ENCODE measurements at places on chromosomes 3 and 15.

DNA sequence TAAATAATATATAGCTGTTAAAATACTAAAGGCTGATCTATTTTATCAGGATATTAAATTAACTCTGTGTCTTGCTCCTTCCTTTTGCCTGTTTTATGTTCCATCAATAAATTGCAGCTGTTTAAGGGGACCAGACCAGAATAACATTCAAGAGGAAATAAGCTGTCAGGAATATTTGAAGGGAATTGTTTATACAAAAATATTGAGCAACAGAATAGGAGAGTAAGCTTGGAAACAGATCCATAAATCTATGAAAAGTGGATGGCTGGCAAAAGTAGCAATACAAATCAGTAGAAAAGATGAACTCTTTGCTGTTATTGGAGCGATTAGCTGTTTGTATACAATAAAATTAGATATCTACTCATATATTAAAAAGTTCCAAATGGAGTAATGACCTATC lies 36.2 kb upstream of the PLSCR2 start:
- no peak for DNase-seq

GRCh38 chr3:154121701-154122551 lies 736 bp downstream of the ARHGEF26 start:
- no peak for DNase-seq

GRCh38 chr3:129358177-129358771 lies 70.2 kb downstream of the EFCAB12 start:
- DNase-seq = no peak

- DNase-seq = peak; percentile 91
Observed at GRCh38 chr15:82122746-82123400, 77.1 kb upstream of the MEX3B start.

DNA sequence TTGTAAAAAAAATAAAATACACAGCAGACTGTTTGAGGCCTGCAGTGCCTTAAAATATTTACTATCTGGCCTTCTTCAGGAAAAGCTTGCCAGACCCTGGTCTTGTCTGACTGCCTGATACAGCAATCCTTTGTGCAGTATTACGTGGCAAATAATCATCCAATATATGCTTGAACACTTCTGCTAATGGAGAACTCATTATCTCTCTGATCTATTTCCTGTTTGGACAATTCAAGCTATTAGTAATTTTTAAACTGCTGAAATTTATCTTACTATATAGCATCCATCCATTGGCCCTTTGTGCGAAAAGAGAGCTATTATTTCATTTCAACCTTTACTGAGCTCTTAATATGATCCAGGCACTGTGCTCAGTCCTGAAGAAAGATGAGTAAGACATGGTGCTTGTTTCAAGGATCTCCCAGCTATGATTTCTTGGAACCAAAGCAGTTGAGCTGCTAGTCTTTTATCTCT lies 15.9 kb downstream of the ATG7 start:
- no peak for DNase-seq

DNA sequence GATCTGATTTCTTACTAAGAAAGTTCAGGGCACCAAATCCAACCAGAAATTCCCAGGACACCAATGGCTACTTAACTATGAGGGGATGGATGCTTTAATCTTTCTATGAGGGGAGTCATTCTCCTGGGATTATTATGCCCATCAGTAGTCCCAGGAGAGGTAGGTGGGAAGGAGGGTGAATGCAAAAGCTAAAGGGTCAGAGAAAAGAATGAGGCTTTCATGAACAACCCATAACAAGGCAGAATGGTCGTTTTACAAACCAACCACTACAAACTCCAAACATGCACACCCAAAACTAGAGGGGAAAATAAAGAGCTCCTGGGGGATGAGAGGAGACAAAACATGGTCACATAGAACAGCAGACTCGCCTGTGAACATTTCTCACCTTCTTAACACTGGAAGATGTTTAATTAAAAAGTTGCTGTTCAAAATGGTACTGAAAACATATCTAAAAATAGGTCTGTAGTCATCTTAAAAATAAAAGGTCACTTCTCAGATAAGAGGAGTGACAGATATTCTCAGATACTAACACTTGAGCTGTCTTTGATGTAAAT lies 3.7 kb downstream of the STARD9 start:
- no peak for DNase-seq

DNA sequence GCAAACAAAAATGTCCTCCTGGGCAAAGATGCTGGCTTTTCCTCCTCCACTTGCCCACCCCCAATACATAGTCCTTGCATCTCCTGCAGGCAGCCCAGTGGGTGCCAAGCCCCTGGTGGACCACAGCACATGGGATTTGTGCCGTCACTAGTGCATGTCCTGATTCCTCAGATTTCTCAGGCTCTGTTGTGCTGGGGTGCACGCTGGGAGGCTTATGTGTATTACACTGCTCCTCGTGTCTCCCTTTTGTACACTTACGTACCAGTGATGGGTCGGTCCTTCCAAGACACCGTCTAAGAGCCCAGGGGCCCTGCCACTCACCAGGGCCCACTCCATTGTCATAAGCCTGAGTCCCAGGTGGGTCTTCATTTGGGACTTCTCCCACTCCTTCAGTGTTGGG lies 70.1 kb downstream of the PLXNA1 start:
- DNase-seq = no peak

DNA sequence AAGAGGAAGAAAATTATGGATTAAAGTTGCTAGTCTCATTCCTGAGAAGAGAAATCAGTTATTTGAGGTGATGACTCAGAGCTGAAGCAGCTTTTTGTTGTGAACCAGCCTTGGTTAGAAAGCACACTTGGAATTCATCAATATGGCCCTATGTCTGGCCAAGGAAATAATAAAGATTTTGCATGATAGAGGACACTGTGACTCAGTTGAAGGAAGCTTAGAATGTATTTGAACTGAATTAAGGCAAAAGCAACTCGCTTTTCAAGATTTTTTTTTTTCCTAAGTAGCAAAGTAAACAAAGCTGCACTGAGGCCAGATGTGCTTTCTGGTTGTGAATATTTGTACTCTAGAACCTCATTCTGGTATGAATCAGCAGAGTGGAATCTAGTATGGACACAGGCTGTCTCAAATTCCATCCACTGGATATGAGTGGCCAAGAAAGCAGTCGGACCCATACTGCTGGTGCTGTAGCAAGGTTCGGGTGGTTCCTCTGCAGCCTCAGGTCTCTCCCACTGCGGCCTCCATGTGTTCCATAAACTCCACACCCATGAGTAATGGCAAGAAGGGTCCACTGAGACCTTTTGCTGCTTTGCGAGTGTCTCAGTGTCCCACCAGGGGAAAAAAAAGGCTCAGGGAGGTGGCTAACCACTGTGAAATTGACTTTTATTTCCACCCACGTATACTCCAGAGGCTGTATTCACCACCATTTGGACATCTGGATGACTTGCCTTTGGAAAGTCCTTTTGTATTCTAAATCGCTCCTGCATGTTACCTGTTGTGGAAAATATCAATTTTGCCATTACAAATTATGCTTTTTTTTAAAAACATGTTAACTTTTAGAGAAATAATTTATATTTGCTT lies 53.1 kb downstream of the TGFBR2 start:
- peak; percentile 97 for DNase-seq

- no peak for DNase-seq
Observed at GRCh38 chr3:129694228-129694627, 87.8 kb upstream of the PLXND1 start.

- DNase-seq = no peak
Observed at GRCh38 chr3:24628523-24629258, 134.0 kb upstream of the THRB start.

DNA sequence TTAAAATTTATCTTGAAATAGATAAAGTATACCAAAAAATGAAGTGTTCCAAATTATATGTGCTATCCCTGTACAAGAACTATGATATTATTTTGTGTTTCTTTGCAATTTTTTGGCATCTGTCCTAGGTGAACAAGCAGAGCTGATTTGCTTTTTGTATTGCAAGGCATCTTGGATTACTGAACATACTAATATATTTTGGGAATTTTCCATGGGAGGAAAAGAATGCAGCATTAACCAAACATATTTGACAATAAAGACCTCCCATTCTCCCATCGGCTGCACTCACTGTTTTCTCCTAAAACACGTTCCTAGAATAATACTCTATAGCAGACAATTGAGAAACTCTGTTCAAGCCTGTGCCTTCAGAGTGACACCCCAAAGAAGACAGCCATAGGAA lies 265.1 kb upstream of the ALCAM start:
- no peak for DNase-seq

- DNase-seq = no peak
Observed at GRCh38 chr15:78804391-78804792, 6.9 kb downstream of the ADAMTS7 start.

- DNase-seq = no peak
Observed at GRCh38 chr3:77158730-77159581, 119.1 kb downstream of the ROBO2 start.

- DNase-seq = no peak
Observed at GRCh38 chr3:30524357-30525040, 81.9 kb upstream of the TGFBR2 start.
